ENCODE measurements at places on chromosomes 6 and 20.

- no peak for DNase-seq
Measured at GRCh38 chr20:445514-446336, 16.6 kb downstream of the TBC1D20 start.

DNA sequence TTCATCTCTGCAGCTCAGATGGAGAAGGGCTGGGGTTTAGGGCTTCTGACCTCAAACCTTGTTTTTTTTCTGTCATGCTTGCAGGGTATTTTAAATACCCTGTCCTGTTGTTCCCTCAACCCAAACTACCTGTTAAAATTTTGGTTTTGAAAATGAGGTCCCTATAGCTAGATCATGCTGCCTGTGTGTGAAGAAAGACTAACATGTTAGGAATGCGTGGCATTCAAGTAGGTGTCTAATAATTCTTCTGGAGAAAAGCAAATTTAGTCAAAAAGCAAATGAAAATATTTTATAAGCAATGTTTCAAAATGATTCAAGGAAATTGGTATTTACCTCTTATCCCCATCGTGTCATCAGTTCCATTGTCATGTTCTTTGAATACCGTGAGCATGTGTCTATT is 77.2 kb upstream of the C20orf144 start:
- DNase-seq = no peak

GRCh38 chr6:66065313-66065712 is 358.3 kb upstream of the EYS start:
- DNase-seq = no peak

GRCh38 chr6:167152862-167153261 is 4.9 kb downstream of the GPR31 start:
- DNase-seq = no peak

GRCh38 chr6:107305391-107305790 is 154.0 kb downstream of the PDSS2 start:
- DNase-seq = no peak

- DNase-seq = no peak
Measured at GRCh38 chr20:64133951-64134407, 26.6 kb upstream of the NPBWR2 start.

- peak; percentile 79 for DNase-seq
Measured at GRCh38 chr6:148967011-148967520, 220.2 kb downstream of the UST start.

DNA sequence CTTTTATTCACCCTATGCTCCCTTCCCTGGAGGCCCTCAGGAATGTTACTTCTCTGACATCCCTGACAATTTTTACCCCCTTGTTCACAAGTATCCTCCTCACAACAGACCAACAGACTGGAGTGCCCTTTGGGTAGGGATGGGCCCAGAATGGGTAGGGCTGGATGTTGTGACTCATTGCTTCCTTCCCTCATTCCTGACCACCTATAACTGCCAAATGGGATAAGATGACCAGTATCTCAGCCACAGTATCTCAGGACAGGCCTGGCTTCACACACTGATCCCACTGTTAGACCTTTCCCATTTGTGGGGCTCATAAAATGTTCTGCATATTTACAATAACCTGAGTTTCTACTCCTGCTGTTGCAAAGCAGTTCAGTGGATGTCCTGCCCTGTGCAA is 223.0 kb upstream of the LRFN2 start:
- no peak for DNase-seq

GRCh38 chr20:33781945-33782344 is 29.2 kb upstream of the CHMP4B start:
- DNase-seq = no peak

- no peak for DNase-seq
Measured at GRCh38 chr6:11592294-11592906, 54.9 kb downstream of the TMEM170B start.

DNA sequence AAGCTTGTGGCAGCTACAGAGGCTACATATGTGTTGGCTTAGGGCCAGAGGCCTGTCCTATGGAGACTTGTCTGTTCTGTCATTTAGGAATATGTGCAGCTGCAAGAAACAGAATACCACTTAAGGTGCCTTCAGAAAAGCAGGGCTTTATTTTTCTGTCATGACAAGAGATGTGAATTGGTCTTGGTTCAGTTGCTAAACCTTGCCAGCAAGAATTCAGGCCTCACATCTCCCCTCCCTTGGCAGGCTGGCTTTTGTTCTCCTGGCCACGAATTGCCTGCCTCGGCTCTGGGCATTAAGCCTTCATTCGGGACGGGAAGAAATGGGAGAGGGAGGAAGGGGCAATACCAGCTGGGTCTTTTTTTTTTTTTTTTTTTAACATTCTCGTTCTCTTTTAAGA is 82.4 kb upstream of the TGM3 start:
- DNase-seq = no peak

DNA sequence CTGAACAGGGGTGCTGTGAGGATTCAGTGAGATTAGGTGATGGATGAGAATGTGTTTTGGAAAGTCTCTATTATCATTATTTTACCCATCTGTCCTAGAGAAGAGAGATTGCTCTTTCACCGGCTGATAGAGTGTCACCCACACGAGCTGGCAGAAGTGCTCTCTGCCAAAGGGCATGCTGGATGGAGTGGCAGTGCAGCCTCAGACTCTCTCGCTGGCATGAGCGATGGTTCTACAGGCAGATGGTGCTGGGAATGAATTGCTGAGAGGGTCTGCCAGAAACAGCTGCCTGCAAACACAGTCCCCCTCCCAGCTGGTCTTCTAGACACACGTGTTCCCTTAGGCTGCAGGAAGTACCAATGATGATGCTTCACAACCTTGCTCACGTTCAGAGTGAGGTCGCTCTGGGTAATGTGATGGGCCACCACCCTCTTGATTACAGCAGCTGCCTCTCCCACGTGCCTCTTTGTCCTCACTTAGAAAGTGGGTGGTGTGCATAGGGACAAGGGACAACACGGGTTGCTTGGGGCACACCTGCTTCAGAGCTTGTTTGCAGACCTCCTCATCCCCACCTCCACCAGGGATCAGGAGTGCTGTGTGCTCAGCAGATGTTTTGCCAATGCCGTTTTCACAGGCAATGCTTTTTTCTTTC is 84.7 kb downstream of the FOXA2 start:
- DNase-seq = peak; percentile 100

DNA sequence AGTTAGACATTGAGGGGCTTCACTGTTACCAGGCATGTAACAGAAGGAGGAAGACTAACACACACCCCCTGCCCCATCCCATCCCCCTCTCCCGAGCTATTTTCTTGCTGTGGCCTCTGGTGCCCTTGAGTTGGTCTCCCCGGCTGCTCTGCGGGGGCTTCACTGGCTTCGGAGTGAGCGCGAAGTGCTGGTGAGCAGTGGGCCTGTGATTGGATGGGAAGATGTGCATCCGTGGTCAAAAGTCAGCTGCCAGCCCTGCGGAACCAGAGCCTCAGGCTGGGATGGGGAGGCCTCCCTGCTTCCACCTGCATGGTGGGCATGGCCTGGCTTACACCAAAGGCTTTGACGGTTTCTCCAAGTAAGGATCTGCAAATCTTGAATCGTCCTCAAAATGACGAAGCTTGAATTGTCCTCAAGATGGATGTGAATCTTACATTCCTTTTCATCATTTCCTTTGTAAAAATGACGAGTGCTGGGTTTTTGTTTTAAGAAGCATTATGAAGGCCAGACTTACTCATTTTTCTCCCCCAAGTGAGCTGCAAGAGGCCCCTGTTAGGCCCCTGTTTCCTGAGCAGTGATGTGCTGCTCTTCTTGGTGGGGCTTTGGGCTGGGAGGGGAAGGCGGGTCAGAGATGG is 23.7 kb downstream of the SPATA2 start:
- DNase-seq = no peak

DNA sequence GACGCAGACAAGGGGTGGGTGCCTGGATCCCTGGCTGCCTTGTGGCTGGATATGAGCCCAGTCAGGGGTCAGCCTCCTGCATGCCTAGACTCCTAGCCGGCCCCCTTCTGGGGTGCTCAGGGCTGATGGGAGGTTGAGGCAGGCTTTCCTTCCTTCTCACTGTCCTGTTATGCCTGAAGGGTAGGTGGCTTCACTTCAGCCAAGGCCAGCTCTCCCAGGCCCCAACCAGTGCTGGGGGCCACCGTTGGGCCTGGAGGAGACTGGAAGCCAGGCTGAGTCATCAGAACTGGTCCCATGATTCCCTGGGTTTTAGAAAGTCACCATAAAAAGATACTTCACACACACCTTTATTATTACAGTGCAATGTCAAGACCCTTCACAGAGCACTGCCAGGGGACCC is 2.9 kb upstream of the POU5F1 start:
- no peak for DNase-seq

- peak; percentile 92 for DNase-seq
Measured at GRCh38 chr6:98828941-98829411, 5.4 kb upstream of the POU3F2 start.

GRCh38 chr6:133606852-133607251 is 282.1 kb upstream of the TCF21 start:
- DNase-seq = no peak

DNA sequence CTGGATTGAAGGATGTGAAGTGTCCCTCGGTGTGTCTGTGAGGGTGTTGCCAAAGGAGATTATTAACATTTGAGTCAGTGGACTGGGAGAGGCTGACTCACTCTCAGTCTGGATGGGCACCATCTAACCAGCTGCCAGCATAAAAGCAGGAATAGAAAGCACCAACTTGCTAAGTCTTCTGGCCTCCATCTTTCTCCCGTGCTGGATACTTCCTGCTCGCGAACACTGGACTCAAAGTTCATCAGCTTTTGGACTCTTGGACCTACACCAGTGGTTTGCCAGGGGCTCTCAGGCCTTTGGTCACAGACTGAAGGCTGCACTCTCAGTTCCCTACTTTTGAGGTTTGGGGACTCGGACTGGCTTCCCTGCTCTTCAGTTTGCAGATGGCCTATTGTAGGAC is 220.3 kb upstream of the LRFN2 start:
- DNase-seq = no peak

DNA sequence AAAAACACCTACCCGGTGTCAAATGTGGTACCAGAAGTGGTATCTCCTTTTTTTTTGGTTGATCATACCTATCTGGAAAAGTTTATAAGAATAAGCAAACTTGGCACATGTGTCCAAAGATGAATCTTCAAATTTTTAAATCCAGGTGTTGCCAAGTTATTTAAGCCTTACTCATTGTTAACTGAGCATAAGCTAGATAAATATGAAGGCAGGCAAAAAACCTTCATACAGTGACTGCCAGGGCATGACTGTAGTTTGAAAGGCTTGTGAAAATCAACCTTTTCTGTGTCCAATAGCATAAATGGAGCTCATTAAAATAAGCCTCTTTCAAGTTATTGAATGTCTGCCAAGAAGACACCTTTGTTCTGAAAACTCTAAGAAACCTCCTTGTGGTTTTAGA is 699.2 kb downstream of the DOK5 start:
- no peak for DNase-seq

DNA sequence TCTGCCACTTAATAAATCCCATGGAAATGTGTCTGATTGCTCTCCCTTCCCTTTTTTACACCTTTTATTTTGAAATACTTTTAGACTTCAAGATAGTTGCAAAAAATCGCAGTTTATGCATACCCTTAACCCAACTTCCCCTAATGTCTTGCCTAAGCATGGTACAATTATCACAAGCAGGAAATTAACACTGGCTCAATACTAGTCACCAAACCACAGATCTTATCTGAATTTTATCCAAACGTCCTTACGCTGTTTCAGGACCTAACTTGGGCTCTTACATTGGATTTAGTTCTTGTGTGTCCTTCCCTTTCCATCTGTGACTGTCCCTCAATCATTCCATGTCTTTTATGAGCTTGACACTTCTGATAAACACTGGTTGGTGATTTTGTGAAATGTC is 146.3 kb downstream of the ZNF217 start:
- DNase-seq = no peak

DNA sequence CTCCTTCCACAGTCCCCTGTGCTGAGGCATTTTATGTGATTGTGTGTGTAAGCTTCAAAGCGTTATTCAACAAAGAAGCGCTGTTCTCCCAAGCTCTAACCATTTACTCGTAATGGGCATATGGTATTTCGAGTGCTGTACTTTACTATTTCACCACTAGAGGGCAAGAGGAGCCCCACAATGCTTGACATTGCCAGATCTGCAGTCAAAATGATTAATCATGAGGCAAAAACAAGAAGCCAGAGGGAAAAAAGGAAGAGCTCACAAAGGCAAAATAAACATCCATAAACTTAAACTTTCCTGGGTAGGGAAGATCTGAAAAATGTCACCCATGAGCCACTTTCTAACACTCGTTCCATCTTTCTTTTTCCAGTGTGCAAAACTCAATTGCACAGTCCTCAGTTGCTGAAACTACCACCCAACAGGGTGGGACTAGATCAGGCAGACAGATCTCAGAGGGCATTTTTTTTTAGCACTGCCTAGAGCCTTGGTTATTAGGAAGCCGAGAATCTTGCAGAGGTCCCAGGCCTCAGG is 215.0 kb upstream of the PLCB4 start:
- DNase-seq = peak; percentile 75

DNA sequence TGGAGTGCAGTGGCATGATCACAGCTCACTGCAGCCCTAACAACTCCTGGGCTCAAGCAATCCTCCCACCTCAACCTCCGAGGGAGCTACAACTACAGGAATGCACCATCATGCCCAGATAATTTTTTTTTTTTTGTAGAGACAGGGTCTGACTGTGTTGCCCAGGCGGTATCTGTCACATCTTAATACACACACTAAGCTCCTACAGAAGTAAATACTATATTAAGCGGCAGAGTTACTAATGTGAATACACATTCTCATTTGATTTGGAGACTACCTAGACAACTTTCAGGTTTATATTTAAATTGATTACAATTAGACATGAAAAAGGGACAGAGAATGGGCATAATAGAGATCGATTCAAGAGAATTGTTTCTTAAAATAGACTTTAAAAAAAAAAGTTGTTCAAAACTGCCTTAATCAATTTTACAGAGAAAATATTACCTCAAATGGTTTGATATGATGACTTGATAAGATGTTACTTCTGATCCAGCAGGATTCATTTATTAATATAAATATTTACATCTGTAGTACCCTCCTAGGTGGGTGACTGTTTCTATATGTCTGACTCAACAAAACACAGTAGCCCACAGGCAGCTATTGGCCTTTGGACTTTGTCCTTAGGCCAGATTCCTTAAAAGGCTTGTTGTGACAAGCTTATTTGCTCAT is 7.1 kb upstream of the LOC128125822 start:
- DNase-seq = peak; percentile 3

- peak; percentile 40 for DNase-seq
Measured at GRCh38 chr6:29661071-29661470, 4.2 kb downstream of the MOG start.

DNA sequence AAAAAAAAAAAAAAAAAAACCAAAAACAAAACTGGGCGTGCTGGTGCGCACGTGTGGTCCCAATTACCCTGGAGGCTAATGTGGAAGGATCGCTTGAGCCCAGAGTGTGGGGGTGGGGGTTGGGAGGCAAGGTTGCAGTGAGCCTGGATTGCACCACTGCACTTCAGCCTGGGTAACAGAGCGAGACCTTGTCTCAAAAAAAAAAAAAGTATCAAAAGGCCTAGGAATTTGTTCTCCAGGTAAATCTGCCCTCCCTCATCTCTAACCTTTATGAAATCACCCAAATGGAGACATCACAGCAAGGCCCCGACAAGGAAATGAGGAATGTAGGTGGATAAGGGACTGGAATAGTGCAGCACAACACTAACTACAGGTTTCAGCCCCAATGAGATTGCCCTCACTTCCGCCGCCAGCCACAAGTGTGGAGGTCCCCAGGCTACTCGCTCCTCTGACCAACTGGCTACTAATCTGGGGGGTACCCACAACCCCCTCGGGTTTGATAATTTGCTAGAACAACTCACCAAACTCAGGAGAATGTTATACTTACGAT is 36.8 kb upstream of the DDR1 start:
- no peak for DNase-seq

All from NCI-H146 (cell line).